ENCODE measurements at places on chromosomes 3 and 15.

GRCh38 chr15:58546066-58546591 lies 114.3 kb downstream of the LIPC start:
- DNase-seq = no peak

- DNase-seq = no peak
These were observed 22.7 kb downstream of the SSUH2 start for GRCh38 chr3:8621872-8622271.

DNA sequence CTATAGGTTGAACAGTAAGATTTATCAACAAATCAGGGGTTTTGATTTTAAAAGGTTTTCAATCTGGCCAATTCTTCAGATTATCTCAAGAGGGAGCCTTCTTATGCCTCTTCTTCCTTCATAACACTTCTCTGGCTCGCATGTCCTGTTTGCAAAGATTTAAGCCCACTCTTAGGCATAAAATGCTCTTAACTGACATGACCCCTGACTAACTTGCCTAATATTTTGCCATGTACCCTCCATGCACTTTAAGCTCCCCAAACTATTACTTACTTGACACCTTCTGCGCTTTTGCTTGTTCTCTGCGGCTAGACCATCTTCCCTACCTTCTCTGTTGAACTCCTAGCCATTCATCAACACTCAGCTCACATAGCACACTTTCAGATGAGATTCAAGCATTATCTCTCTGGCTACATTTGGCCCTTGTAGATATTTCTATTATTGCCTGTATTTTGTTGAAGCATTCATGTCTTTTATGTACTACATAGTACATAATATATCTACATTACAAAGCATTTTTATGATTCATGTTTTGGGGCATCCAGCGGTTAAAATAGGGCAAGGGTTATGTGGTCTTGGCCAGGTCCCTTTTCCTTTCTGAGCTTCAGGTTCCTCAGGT lies 1.0 kb upstream of the ARIH1 start:
- peak; percentile 43 for DNase-seq

DNA sequence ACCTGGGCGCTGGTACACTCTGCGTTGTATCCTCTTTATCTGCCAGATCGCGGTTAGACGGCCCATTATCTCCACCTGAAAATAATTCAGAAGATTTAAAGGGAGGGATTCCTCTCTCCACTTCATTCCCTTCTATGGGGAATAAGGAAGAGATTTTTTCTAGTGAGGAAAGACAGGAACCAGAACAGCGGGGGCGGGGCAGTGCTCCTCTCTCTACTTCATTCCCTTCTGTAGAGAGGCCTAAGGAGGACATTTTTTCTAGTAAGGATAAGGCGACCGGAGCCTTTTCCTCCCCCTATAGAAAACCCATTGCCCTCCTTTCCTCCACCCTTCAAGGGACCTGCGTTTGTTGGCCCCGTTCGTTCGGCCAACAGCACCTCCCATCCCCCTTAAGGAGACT lies 8.3 kb upstream of the LIPH start:
- no peak for DNase-seq

- DNase-seq = no peak
These were observed 33.3 kb downstream of the MAP1A start for GRCh38 chr15:43550527-43551363.

GRCh38 chr3:10575601-10576160 lies 70.3 kb upstream of the ATP2B2 start:
- DNase-seq = no peak

DNA sequence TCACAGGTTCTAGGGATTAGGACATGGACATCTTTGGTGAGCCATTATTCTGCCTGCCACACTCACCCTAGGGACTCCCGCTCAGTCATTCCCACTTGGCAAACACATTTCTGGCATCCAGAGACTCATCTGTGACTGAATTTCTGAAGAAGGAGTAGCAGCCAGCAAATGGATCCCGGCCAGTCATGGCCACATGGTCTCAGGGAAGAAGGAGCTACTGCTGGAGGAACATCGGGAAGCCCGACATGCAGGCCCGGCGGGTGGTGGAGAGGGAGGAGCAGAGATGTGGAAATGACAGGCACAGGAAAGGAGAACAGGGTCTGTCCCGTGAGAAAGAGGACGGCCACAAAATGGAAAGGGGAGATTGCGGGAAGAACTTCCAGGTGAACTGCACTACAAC lies 65.4 kb downstream of the SEMA5B start:
- DNase-seq = no peak

DNA sequence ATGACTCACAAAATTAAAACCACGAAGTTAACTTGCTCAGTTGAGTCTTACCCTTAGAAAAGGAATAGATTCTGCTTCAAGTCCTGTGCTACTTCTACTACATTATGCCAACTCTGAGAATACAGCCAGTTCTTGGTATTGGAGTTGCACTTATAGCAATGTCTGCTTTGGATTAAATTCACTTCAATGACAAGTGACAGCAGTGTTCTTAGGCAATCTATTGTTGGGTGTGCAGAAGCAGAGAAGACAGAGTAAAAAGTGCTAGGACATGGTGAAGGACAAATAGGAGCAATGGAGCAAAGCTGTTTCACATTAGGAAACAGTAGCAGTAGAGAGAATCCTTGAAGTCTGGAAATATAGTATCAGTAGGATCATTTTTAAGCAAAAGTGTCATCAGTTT lies 713.1 kb downstream of the SI start:
- no peak for DNase-seq

GRCh38 chr15:25501828-25502446 lies 63.1 kb upstream of the UBE3A start:
- peak; percentile 6 for DNase-seq

DNA sequence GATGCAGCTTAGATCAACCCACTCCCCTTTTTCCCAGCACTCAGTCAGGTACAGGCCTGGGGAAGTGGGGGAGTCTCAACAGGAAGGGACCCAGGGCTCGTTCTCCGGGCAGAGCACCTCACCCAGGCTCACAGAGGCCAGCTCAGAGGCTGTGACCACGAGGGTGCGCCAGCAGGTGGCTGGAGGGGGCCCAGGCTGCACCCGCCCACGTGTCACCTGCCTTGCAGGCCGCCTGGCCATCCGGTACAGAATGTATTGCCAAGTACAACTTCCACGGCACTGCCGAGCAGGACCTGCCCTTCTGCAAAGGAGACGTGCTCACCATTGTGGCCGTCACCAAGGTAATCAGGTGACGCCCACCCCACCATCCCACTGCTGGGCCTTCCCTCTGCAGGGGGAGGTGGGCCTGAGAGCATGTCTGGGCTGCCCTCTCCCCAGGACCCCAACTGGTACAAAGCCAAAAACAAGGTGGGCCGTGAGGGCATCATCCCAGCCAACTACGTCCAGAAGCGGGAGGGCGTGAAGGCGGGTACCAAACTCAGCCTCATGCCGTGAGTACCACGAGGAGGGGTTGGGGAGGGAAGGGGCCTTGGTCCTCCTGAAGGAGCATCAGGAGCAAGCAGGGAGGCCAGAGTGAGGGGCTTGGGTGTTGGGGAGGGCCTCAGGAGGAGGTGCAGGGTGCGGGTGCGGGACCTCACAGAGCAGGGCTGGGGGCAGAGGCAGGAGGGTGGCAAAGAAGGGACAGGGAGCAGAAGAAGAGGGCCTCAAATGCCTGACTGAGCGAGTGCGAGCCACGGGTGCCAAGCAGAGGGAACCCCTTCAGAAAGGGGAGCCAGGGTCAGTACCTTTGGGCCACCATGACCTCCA lies 14.0 kb upstream of the LMAN1L start:
- DNase-seq = no peak

DNA sequence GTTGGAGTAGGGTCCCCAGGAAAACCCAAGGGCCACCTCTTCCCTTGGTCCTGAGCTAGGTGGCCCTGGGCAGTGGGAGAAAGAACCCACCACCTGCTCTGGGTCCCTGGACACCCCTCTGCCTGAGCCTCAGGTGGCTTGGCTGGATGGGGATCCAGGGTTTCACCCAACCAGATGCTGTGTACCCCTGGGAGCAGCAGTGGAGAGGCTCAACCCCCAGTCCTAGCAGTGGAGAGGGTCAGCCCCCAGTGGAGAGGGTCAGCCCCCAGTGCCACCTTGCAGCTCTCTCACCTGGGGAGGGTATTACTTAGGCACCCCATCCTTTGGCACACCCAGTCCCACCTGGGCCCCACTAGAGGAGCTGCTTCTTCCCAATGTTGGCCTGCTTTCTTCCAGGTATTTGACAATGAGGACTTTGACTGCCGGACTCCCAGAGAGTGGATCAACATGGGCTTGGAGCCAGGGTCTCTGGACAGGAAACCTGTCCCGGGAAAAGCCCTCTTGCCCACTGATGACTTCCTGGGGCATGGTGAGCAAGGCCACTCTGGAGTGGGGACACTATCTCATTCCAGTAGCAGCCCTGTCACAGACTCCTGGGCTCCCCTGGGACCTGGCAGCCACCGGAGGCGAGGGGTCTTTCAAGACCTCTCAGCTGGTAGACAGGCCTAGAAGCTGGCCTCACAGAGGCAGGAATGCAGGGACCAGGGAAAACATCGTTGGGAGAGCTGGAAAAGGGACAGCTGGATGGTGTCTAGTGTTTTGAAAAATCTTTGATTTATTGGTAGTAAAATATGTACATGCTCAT lies 11.6 kb downstream of the DNAH1 start:
- DNase-seq = no peak

- no peak for DNase-seq
These were observed 43.1 kb downstream of the TRPM1 start for GRCh38 chr15:31058236-31058962.

DNA sequence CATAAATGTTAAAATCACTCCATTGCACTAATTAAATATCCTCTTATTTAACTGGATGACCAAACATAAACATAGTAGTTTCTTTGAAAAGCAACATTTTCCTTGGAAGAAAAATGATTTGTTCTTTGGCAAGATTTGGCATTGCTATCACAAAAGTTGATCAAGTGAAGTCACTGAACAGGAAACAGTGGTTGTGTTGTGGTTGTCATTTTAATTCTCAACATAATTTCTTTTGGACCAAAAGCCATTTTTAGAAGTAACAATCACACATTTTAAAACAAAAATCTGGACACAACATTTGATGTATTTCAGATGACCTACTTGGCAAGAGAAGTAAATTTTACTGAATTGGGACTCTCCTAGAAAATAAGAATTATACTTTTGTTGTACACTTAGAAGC lies 872.3 kb downstream of the ROBO1 start:
- no peak for DNase-seq

- peak; percentile 2 for DNase-seq
These were observed 49.5 kb downstream of the SMAD6 start for GRCh38 chr15:66751579-66751978.

DNA sequence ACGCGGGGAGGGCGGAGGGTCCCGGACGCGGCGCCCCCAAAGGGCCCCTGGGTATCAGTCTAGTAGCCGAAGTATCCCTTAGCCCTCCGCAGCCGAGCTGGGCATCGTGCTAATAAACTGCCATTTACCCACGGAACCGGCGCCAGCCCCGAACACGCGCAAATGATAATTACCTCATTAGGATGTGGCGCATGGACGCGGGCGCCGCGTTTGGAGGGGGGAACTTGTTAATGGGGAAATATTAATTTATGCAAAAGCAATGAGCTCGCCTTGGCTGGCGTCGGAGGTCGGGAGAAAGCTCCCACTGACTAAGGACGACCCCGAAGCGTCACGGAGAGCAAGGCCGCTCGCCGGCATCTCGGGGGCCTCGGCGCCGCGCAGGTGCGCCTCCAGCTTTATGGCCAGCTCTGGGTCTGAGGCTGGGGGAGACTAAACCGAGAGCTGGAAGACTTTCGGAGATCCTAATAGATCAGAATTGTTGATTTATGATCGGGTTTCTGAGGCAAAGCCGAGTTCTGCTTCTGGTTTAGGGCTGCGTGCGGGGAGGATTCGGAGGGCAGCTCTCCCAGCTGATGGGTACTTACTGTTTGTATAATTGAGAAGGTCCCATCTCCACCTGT lies 474 bp upstream of the FEZF2 start:
- DNase-seq = no peak

DNA sequence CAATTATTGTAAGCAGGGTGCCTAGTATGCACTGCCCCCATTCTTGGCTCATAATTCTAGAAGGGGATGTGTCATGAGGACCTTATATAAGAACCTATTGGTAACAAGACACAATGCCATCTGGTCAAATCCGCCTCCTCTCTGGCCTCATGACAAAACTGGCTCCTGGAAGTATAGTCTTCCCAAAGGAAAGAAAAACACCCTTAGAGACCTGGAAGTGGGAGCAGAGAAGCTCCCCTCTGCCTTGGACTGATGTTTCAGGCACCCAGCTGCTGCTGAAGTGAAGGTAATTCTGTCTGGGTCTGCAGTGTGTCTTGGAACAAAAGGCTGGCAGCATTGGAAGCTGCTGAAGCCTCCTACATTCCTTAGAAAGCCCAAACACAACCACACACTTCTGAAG lies 107.2 kb upstream of the CLSTN2 start:
- no peak for DNase-seq

- no peak for DNase-seq
These were observed 613 bp downstream of the ATP1B3 start for GRCh38 chr3:141876891-141877621.

- DNase-seq = no peak
These were observed 145.0 kb downstream of the LRRK1 start for GRCh38 chr15:101063891-101064794.

DNA sequence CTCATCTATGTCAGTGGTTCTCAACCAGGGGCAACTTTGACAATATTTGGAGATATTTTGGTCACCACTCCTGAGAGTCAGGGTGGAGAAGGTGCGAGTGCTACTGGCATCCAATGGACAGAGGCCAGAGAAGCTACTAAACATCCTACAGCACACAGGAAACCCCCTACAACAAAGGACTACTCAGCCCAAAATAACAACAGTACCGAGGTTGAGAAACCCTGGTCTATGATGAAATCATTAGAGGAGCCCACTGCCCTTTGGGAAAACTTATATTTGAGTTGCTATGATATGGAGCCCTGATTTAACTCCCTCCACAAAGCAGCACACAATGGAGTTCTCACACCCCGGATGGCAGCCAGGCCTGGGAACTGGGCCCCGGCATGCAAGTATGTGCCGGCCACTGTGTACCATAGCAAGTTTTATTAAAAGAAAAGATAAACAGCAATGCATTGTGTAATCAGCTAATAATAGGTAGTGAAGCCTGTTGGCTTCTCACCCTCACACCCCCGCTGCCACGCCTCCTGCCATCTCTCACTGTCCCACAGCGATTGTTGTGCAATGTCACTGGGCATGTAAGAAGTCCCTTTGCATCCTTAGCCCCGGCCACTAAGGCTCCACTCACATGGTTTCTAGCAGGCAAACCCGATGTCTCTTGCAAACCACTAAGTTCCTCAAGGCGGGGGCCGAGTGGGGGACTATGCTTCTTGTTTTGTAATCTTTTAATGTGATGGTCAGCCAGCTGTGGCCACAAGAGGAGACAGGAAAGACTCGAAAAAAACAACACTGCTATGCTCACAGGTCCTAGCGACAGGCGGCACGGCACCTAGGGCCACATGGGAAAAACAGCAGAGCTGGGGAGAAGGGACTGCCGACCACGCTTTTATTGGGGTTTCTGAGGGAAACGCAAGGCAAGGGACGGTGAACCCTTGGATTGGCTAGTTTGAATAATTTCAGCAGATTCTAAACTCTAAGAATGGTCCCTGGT lies 110.0 kb downstream of the AQP9 start:
- DNase-seq = no peak
